ENCODE measurements at places on chromosomes 7 and 10. TPM values are rescaled to one million over a fixed set of nuclear protein-coding genes. Genes with fewer than 3 reads are reported as not detected.

Gene DPP6
- 49.7 TPM for total RNA-seq

Gene ELMO1
- total RNA-seq = 59.3 TPM

Gene HOXA2
- total RNA-seq = not detected

Gene TMEM236
- under 0.01 TPM for total RNA-seq

Gene DKK1
- total RNA-seq = 3.0 TPM

Gene APBB1IP
- total RNA-seq = 0.98 TPM

Gene PCDH15
- 6.1 TPM for total RNA-seq

Gene NOBOX
- total RNA-seq = not detected

Gene SLC16A12
- 2.2 TPM for total RNA-seq

Gene MNX1
- not detected for total RNA-seq

Gene HOXA3
- total RNA-seq = not detected

Gene HSPA14
- total RNA-seq = 8.6 TPM

Gene SMKR1
- total RNA-seq = 2.2 TPM

Gene FAM131B
- total RNA-seq = 79.7 TPM

Gene GPRIN2
- 18.2 TPM for total RNA-seq

Gene SLC18A3
- not detected for total RNA-seq

Gene ANKRD7
- 1.7 TPM for total RNA-seq

Gene CHAT
- total RNA-seq = not detected

Gene MPP7
- total RNA-seq = 1.2 TPM

Gene CTAGE15
- total RNA-seq = 0.25 TPM

Gene PLXNA4
- 89.2 TPM for total RNA-seq

Gene OR6V1
- not detected for total RNA-seq

Gene FOXP2
- total RNA-seq = 19.2 TPM

Gene CYP2W1
- total RNA-seq = not detected

Gene PTF1A
- total RNA-seq = not detected

Gene MUC12
- not detected for total RNA-seq

Measured in temporal lobe (tissue), 4 donors.